Right atrium auricular region (tissue), 2 donors: ENCODE measurements at places on chromosomes 13 and 19. TPM values are rescaled to one million over a fixed set of nuclear protein-coding genes. Genes with fewer than 3 reads are reported as not detected.

DNA sequence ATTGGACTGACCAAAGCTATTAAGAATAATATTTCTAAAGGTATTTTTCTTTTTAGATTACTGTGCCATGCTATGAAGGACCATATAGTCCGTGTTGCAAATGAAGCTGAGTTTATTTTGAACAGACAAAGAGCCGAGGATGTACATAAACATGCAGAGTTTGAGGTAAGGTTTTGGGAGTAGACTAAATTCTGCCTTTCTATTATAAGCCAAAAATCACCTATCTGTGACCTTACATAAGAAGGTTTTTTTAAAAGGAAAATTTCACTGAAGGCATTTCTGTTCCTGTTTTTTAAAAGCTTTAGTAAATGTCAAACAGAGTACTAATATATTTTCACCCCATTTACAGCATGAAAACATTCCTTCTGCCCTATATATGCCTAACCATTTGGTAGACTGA, 127.4 kb downstream of the MAB21L1 start:
- no peak for DNase-seq

- DNase-seq, result no peak
Observed at GRCh38 chr13:32010136-32010535, 21.4 kb upstream of the FRY start.

GRCh38 chr13:51821606-51822005, 17.6 kb upstream of the DHRS12 start:
- no peak for DNase-seq

DNA sequence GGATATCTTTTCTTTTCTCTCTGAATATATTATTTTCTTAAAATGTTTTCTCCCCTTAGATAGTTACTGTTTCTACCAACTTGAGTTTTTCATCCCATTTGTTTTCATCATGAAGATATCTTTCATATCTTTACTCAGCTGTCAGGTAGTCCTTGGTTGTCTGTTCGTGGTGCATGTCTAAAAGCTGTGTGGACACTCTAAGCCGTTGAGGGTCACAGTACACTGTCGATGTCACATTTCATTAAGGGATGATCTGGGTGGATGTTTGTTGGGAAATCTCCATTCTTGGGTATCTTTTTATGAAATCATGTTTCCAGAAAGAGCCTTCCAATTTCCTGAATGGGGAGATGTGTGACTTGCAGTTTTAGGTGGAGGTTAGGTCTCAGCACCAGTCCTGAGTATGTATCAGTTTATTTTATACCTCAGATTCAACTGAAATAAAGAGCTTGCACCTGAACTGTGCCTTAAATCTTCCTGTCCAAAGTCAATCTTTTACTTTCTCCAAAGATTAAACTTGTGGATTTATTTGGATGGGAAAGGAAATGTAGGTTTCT, 23.2 kb downstream of the ZMYM2 start:
- no peak for DNase-seq

DNA sequence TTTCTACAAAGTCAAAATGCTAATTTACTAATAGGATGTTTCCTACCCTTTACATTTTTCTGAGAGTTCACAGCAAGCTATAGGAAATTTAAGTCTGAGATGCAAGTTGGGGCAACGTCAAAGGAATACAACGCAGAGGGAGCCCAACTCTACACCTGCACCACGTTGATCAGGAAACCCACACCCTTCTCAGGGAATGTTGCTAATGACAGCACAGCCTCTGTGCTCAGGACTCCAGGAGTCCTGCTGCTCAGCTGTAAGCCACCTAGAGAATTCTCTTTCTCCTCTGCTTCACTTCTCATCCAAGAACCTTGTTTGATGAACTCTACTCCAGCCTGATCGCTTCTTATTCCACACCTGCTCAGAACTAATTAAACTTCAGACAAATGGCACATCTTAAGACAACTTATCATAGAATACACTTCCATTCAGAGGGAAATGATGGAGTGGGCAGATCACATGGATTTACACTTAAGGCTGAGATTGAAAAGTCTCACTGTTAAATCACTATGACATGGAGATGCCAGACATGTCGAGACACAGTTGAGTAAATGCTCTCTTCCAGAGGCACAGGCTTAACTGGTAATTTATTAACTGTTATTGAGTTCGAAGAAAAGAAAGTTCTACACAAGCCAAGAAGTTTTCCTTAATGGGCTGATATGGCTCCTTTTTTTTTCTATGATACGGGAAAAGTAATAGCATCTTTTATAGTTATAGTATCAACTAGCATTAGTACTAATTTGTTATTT, 811.6 kb upstream of the ARGLU1 start:
- no peak for DNase-seq

- DNase-seq, result no peak
Observed at GRCh38 chr13:56351041-56351440, 789.7 kb upstream of the PRR20A start.

- DNase-seq, result no peak
Observed at GRCh38 chr13:25085125-25085742, 10.7 kb upstream of the PABPC3 start.

- no peak for DNase-seq
Observed at GRCh38 chr13:23699271-23699670, 129.1 kb downstream of the TNFRSF19 start.

GRCh38 chr19:14023404-14024235, 4.3 kb upstream of the RLN3 start:
- DNase-seq, result no peak

DNA sequence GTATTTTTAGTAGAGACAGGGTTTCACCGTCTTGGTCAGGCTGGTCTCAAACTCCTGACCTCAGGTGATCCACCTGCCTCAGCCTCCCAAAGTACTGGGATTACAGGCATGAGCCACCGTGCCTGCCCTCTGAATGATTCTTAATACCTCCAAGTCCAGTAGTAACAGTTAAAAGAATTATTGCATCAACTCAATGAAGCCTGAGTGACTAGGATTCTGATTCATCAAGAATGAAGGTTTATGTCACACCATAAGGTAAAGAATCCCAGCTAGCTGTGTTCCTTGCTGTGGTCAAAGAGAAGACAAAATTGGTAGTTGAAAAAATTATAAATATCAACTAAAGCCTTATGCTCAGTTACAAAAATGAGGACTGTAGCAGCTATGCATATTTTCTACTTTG, 81.2 kb upstream of the ABCC4 start:
- DNase-seq, result no peak

DNA sequence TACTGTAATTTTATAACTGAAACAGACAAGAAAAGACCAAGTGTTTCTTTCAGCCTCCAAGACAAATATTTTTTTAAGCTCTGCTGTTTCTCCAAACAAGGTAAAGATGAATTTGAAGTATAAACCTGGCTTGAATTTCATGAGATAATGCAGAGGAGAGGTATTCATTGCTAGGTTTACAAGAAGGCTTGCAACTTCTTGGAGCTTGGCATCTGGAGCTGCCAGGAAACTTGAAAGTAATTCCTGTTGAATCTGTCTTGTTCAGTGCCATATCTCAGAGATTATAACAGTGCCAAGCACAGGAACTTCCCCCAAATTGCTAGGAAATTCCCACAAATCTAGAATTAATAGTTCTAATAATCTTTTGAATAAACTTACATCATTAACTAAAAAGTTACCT, 70.9 kb downstream of the CDK8 start:
- DNase-seq, result no peak

DNA sequence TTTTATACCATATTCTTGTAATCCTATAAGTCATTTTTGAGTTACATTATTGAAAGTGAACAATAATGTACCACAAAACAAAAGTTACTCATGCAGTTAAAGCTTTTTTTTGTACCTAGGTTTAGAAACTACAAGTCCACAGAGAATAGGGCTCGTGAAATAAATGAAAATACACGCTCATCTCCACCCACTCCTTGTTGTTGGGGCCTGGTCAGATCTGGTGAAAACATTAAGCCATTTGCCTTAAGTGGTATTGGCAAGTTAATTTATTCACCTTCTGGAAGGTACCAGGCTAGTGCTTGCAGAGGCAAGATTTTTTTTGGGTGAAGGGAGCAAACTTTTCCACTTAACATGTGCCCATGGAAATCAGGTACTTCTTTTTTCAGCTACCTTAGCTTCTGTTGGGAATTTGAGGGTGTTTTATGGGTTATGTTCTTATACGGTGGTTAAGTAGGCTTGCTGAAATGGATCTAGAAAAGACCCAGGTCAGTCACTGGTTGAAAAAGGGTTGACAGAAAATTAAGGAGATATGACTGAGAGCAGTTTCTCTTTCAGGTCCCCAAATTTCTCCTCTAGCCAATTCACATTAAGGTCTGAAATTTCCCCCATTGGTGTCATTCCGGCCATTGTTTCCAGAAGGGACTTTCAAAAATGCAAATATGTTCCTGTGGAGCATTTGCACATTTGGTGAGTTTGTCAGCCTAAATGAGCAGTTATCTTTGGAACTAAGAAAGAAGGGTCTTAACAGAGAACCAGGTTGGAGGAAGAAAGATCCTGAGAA, 143.3 kb downstream of the KCNRG start:
- DNase-seq, result no peak

GRCh38 chr13:72698164-72698563, 29.3 kb downstream of the MZT1 start:
- no peak for DNase-seq

DNA sequence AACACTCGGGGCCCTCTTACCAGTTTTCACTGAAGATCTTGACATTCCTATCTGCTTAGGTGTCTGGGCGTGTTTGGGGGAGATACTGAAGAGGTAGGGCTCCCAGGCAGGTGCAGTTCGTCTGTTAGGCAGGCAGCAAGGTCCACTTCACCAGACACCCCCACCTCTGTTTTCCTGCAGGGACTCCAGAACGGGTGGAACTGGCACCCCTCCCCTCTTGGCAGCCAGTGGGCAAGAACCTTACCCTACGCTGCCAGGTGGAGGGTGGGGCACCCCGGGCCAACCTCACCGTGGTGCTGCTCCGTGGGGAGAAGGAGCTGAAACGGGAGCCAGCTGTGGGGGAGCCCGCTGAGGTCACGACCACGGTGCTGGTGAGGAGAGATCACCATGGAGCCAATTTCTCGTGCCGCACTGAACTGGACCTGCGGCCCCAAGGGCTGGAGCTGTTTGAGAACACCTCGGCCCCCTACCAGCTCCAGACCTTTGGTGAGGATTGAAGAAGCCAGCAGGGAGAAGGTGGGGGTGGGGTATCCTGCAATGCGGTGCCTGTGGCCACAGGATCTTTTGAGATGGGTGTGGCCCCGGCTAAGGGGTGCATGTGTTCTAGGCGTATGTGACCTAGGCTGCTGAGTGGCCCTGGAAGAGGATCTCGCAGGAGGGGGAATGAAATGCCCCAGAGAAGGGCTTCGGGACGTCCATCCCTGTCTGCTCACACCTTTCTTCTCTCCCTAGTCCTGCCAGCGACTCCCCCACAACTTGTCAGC, 3.3 kb upstream of the ICAM4 start:
- DNase-seq, result no peak

GRCh38 chr19:13849991-13850909, 26.7 kb upstream of the NANOS3 start:
- DNase-seq, result peak; percentile 83

GRCh38 chr19:35533822-35534392, 651 bp downstream of the GAPDHS start:
- DNase-seq, result no peak

GRCh38 chr19:32902448-32902847, 32.9 kb upstream of the SLC7A9 start:
- no peak for DNase-seq

- DNase-seq, result no peak
Observed at GRCh38 chr13:93260591-93260990, 34.0 kb downstream of the GPC6 start.

- DNase-seq, result no peak
Observed at GRCh38 chr13:80550971-80551441, 210.1 kb upstream of the SPRY2 start.

GRCh38 chr13:99342723-99343315, 35.6 kb upstream of the GPR183 start:
- no peak for DNase-seq

- DNase-seq, result no peak
Observed at GRCh38 chr13:109383683-109384082, 402.7 kb downstream of the IRS2 start.

- no peak for DNase-seq
Observed at GRCh38 chr19:44856421-44857083, 10.5 kb downstream of the NECTIN2 start.

- DNase-seq, result no peak
Observed at GRCh38 chr13:62087124-62087523, 671.5 kb upstream of the PCDH20 start.

DNA sequence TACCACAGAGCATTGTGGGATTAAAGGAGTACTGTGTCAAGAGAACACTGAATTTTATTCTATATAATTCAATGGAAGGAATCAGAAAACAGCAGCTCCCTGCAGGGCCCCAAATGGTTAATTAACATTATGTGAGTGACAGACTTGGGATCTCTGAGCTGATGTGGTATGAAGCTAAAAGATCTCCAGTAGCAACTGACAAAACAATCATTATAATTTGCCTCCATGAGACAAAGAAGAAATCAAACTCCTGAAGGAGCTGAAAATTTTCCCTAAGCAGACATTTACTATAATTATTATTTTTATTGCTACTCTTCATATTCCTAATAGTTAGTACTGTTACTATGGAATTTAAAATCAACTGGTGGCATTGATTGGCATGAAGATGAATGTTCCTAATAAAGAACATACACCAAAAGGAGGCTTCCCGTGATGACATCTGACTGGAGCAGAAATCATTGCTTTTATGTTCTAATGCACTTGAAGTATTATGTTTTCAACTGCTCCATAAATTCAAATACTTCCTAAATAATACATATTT, 28.8 kb upstream of the RFC3 start:
- no peak for DNase-seq

DNA sequence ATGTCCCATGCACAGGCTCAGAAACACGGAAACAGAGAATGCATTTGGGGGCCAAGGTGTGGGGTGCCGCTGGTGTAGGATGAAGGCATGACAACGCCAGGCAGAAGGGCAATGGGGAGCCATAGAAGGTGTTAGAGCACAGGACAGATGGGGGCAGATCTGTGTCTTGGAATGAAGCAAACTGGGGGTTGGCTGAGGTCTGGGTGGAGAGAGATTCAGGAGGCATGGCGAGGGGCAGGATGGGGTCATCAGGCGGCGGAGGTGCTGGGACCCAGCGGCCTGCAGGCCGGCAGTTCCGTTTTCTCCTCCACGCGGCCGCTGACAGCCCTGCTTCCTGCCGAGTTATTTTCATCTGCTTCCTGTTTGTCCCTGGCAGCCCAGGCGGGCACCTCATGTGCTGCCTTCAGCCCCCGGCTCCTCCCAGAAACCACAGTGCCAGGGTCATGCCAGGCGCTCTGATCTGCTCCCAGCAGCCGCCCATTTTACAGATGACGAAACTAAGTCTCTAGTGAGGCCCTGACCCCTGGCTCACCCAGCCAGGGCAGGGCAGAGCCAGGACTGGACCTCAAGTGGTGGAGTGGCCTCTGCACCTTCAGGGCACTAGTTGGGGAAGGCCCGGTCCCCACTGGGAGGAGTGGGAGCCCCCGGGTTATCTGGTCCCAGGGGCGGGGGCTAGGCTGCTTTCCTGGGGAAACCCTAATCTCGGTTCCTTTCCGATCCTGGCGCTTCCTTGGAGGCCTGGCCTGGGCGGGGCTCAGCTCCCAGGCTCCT, 2.2 kb downstream of the ARHGAP45 start:
- DNase-seq, result peak; percentile 71

- no peak for DNase-seq
Observed at GRCh38 chr19:10706990-10707389, 5.8 kb downstream of the QTRT1 start.

SARS2 gene
- 24.3 TPM for total RNA-seq

CD70 gene
- not detected for total RNA-seq

LIM2 gene
- total RNA-seq, result not detected

LILRB3 gene
- 8.8 TPM for total RNA-seq

SLC17A7 gene
- total RNA-seq, result 0.59 TPM

FGF14 gene
- 1.3 TPM for total RNA-seq

NLRP7 gene
- not detected for total RNA-seq

TLE6 gene
- 2.1 TPM for total RNA-seq

DHPS gene
- 59.8 TPM for total RNA-seq

FGF22 gene
- 0.35 TPM for total RNA-seq

SIGLEC8 gene
- total RNA-seq, result 0.08 TPM

KLK4 gene
- not detected for total RNA-seq

IGSF23 gene
- not detected for total RNA-seq
